Urinary bladder (tissue), 4 donors: ENCODE measurements at places on chromosomes 2 and 18.

DNA sequence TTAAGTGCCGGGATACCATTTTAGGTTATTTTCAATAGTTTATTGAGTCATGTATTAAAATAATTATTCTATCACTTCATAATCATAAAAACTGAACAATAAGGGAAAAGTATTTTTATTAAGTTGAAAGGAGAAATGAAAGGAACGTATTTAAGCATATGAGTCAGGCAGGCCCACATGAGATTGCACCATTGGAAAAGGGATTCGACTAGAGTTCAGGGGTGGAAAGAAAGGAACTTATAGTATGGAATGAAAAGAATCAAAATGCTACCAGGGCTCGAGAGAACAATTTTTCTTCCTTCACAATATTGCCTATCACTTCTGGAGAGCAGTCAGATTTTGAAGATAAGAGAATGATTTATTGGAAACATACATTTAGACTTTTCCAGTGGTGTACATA is 516.5 kb upstream of the NETO1 start:
- DNase-seq, result no peak

GRCh38 chr2:214902286-214902685 is 92.8 kb upstream of the BARD1 start:
- DNase-seq, result no peak

GRCh38 chr18:77084688-77085035 is 47.9 kb downstream of the MBP start:
- DNase-seq, result no peak

GRCh38 chr2:236874866-236875481 is 210.7 kb upstream of the COPS8 start:
- DNase-seq, result no peak

DNA sequence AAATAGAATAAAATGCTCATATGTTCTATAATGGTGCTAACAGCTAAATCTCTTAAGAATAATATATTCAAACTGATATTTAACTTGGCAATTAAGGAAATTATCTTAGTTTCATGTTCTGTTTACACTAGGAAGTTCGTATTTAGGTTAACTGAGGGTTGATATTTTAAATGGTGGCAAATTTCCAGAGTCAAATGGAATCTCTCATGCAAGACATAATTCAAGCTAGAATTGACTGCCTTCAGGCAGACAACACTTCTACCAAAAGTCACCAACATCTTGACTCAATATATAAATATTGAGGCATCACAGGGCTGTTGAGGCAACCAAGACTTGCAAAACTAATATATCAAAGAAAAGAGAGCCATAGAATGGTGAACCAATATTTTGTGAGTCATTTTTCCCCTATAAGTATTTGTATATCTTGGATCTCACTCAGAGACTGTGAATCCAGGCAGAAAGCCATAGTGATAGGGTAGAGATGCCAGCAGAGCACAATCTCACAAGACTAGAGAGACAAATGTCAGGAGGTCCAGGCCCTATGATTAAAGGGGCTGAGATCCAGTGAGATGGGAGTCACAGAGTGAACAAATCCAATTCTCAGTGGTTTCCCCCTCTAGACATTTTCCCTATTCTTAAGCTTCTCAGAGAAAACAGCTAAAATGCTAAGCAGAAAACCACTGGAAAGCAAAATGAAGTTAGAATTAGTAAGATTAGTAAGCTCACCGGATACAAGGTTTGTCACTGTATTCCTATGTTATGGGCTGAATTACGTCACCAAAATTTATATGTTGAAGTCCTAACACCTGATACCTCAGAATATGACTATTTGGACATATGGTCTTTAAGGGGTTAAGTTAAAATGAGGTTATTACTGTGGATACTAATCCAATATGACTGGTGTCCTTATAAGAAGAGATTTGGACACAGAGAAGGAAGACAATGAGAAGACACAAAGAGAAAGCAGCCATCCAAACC is 358.2 kb upstream of the UBE2E3 start:
- DNase-seq, result no peak

GRCh38 chr2:149331023-149331400 is 625 bp downstream of the LYPD6 start:
- DNase-seq, result no peak

DNA sequence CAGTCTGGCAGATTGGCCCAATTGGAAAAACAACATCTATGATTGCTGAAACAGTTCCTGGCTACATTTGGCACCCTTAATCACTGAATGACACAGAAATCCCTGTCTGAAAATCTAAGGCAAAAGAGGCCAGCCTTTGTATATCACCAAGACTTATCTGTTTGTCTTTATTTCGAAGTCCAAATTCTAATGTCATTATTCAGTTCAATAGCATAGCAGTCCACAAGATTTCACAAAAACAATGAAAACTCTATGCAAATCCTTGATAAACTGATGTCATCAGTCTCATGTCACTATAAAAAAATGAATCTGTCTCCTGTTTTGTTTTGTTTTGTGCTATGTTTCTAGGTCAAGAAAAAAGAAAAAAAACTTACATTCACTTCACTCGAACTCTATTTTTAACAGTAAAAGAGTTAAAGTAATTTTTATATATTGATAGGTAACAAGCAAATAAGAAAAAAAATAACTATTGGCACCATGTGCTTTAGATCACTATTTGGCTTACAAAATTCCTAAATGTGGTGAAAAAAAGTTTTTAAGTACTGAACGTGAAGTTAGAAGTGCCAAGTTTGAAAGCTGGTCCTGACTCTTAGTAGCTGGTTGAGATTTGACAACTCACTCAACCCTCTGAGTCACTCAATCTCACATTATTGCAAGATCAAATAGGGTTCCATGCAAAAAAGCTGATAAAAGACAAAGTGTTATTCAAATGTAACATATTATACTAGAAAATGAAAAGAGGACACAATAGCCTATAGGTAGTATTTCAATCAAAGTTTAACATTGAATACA is 359.3 kb downstream of the IRS1 start:
- DNase-seq, result no peak

DNA sequence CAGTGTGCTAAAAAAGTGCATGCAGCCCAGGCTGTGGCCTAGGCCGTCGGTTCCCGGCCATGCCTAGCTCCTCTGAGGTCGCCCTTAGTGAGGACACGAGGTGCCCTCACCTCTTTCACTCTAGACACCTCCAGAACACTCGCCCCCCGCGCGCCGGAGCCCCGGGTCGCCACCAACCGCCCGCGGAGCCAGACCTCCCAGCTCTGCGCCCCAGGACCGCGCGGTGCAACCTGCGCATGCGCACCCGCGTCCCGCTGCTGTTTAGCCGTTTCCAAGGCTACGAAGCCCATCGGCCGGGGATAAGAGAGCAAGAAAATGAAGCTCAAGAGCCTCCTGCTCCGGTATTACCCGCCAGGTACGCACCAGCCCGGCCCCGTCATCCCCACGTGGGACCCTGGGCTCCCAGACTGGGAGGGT is at the start of gene DAW1:
DAW1 (plus strand) TSS at position 257 of the 417 bp plus-strand sequence; CDS start at position 316, 59 bp downstream.
- peak; percentile 18 for DNase-seq

DNA sequence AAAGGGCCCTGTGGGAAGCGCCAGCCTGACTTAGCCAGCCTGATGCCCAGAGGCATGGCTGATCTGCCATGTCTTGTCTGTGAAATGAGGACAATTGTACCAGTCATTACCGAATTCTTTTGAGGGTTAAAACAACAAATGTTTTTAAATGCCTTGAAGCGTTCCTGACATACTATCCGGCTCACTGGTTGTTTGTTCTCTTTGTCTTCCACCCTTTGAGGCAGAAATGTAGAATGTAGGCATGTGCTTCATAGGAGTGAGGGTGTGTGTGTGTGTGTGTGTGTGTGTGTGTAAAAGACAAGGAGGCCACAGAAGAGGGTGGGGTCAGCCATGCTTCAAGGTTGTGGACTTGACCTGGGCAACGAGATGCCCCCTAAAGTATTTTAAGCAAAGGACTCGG is 35.5 kb downstream of the TGFBRAP1 start:
- no peak for DNase-seq
